ENCODE measurements at places on chromosomes 7 and 10.

GRCh38 chr7:148391591-148391990 lies 199.0 kb upstream of the C7orf33 start:
- DNase-seq = no peak

GRCh38 chr7:105769901-105770628 lies 106.3 kb downstream of the ATXN7L1 start:
- DNase-seq = no peak

- no peak for DNase-seq
Observed at GRCh38 chr7:94781236-94781635, 125.3 kb upstream of the SGCE start.

GRCh38 chr10:71846816-71847215 lies 4.2 kb downstream of the PSAP start:
- DNase-seq = no peak

DNA sequence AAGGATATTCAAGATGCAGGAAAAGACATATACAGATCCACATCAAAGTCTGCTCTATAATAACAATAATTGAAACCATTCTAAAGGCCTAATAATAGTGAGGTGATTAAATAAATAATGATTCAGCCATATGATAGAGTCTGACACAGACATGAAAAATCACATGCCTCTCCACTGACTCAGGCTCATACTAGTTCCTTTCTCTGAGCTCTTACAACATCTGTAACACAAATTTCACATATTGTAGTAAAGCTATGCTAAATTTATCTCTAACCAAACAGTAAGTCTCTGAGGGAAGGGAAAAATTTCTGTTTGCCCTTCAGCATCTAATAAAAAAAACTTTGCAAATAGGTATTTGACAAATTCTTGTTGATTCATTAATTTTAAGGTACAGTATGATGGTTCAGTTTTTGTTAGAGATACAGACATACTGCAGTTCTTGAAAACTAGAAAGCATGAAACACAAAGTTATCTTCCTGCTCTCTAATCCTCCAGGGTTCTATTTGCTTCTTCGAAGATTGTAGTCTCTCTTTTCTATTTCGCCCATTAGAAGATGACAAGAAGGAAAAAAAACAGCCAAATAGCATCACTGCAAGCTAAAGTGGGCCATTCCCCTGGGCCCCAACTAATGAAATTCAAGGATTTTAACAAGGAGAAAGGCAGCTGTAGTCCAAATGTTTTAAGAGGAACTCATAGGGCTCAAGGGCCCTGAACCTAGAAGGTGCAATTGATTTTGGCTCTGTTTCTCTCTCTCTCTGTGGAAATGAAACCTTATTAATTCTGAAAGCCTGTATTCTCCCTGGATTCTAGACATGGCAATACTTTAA lies 53.9 kb downstream of the CUBN start:
- peak; percentile 82 for DNase-seq

- no peak for DNase-seq
Observed at GRCh38 chr10:76721891-76722505, 915.6 kb downstream of the KCNMA1 start.

- DNase-seq = peak; percentile 41
Observed at GRCh38 chr10:13949844-13950542, 363.2 kb downstream of the PRPF18 start.

DNA sequence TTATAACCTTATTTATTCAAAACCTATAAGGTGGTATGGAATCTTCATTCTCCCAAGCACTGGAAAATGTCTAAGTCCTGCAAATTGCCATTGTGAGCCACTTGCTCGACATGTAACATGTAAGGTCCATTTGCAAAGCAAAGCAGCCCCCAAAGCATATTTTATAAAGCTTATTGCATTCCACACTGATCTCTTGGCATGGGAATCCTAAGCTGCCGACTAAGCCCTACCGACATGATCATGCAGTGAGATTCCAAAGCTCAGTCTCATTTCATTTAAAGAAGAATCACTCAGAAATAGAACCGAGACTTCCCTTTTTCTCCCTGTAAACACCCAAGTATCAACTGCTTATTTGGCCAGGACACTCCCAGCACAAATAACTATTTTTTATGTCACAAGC lies 333.4 kb upstream of the MYO3A start:
- DNase-seq = no peak
